NCI-H146 (cell line): ENCODE measurements at places on chromosomes 13 and 19.
A peak's percentile ranks its signal among the peaks of the same experiment; 100 is the strongest.

GRCh38 chr13:24212674-24213073 is 52.2 kb downstream of the SPATA13 start:
- DNase-seq = no peak

- DNase-seq = no peak
Measured at GRCh38 chr13:113817860-113818691, 45.8 kb downstream of the GAS6 start.

DNA sequence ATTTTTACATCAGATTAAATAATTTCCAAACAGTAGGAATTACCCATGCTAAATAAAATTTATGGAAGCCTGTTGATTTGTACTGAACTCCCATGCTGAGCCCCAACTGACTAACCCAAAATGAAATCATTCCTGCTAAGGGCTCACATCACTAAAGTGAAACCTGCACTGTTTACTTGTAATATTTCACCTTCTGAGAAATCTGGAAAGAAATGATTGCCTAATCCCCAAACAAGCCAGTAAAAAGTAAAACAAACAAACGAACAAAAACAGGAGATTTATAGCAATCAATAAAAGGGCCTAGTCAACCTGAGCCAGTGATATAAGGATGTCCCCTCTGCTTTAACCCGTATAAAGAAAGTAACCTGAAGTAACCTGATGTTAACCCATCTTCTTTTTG is 1599.8 kb downstream of the OLFM4 start:
- DNase-seq = peak; percentile 31

DNA sequence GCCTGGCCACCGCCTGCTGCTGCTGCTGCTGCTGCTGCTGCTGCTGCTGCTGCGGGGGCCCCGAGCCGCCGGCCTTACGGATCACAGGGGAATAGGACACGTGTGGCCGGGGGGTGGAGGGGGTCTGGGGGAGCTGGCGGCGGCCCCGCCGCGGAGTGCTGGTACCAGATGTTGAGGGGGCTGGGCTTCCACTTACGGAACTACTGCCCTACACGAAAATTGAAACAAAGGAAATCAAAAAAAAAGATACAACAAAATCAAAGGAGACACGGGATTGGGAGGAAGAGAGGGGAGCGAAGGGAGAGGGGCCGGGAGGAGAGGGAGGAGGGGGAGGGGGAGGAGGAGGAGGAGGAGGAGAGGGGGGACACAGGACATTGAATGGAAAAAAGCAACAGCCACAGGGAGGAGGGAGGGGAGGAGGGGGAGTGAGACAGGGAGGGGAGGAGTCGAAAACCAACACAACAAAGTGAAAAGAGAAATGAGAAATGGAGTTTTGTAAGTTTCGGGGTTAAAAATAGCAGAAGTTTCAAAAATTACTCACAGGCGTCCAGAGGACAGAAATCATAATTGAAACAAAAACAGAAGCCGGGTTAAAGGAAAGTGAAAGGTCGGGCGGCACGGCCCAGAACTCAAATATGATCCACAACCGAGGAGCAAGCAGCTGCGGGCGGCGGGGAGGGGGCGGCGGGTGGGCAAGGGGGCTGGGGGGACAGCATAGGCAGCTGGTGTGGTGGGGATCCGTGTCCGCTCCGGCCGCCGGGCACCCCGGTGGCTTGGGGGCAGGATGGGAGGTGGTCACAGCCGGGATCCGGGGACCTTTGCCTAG is 57.8 kb downstream of the IER2 start:
- no peak for DNase-seq

- no peak for DNase-seq
Measured at GRCh38 chr13:59492030-59492636, 671.6 kb downstream of the DIAPH3 start.

DNA sequence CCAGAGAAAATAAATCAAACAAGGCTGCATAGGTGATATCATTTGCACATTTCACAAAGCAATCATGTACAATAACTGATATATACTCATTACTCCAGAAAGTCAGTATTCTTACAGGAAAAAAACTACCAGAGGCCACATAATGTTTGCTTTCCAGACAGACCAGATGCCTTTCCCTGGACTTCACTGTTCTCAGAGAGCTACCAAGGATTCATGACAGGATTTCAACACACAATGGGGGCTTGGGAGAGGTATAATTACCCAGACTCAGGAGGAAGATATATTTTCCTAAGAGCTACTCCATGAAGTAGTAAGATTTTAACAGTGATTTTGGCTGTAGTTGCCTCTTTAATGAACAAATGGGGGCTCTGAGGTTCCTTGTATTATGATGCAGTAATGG is 110.0 kb downstream of the FOXO1 start:
- no peak for DNase-seq
